ENCODE measurements at places on chromosomes 5 and 9.

- DNase-seq, result no peak
Observed at GRCh38 chr5:178533136-178533535, 57.1 kb downstream of the COL23A1 start.

GRCh38 chr5:179792612-179793467 lies 946 bp upstream of the LTC4S start:
- no peak for DNase-seq

DNA sequence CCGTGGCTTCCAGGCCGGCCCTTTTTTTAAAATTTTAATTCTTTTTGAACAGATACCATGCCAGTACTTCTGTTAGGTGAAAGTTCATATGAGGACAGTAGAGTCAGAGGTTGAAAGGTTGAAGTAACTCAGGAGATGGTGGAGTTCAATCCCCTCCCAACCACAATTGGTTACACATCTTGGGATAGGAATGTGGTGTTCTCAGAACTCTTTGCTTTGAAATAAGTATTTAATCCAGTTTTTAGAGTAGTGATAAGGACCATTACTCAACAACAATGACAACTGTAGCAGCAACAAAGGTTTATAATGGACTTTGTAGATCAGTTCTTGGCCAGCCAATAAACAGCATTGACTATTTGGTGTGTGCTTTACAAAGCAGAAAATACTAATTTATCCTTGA lies 116.0 kb downstream of the ARHGAP26 start:
- DNase-seq, result no peak

DNA sequence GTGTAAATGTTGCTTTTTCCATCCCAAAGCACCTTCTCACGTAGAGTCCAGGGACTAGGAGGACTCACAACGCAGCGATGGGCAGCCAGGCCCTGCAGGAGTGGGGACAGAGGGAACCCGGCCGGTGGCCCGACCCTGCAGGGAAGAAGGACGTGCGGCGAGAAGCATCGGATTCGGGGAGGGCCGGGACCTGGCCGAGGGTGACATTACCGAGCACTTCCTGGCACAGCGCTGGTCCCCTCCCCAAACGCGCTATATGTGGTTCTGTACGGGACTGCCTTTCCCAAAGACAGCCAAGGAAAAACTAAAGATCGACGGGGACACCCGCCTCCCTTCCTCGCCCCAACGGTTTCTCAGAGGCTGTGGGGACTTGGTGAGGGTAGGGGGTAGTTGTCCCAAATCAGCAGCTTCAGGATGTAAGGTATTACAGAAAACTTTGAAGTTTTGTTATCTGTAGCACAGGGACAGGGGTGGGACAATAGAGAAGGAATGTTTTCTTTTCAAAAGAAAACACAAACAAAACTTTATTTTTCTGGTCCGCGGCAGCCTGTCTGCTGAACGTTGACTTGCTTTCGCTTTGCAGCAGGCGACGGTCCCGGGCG lies 887 bp upstream of the MAP3K1 start:
- DNase-seq, result no peak

DNA sequence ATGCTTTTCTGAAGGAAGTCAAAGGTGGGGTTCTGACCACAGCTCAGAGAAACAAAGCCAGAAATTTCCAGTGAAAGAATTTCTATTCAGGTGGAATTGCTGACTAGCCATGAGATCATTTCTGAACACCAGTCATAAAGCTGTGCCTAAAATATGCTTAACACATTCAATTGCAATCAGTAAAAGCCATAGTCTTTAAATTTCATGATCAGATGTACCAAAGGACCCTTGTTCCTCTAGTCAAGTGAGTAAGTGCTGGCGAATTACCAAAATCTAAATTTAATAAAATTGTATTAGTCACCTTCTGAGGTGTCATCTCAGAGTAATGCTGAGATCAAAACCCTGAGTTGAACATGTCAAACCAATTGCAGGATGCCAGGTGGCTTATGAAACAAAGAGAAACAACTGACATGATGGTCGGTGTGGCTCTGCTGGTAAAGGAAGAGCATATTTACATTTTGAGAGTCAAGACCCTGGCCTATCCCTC lies 334.2 kb upstream of the CCNH start:
- DNase-seq, result no peak

DNA sequence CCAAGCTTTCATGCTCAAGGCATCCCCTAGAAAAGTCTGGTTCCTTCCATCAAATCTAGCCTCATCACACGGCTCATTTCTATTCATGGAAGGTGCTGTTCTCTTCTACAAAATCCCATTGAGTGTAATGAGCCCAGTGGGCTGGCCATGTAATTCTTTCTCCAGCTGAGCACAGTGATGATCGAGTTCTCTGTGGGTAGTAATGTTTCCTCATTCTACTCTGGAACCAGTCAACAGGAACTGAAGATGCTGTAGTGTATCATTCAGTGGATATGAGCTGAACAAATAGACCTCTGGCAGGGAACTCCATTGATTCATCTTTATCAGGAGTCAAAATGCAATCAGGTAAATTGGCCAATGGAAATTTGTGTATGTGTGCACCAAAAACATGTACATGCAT lies 149.2 kb downstream of the LRRC70 start:
- no peak for DNase-seq

- no peak for DNase-seq
Observed at GRCh38 chr5:75626959-75627358, 15.7 kb downstream of the ANKDD1B start.

- DNase-seq, result no peak
Observed at GRCh38 chr9:12908895-12909294, 134.1 kb downstream of the LURAP1L start.

- DNase-seq, result no peak
Observed at GRCh38 chr9:121676926-121677325, 25.5 kb downstream of the DAB2IP start.

- no peak for DNase-seq
Observed at GRCh38 chr9:128575469-128575868, 23.1 kb downstream of the SPTAN1 start.

DNA sequence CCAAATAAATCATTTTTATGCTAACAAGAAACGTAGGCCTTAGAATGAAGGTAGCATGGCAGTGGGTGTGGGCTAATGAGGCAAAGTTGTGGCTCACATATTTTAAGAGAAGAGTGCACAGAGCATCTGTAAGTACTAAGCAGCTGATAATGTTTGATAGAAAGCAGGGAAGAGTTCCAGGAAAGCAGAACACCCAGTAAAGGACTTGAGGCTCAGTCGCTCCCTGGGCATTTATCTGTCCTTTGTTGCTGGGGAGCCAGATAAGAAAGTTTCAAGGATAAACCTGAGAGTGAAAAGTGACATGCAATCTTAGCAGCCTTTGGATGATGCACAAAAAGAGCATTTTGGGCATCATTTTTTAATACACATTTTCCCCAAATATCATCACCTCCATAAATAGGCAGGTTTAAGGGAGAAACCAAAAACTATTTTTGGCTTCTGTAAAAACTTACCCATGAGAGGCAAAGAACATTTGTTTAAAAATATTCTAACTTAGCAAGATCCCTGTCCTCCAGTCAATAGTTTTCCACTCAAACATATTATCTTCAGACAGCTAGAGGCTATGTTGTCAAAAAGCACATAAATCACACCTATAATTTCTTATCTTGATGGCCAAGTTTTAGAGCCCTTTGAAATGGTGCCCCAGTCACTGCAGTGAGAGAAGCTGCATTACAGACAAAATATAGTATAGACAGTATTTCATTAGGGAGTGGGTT lies 3.4 kb downstream of the FREM1 start:
- DNase-seq, result no peak

DNA sequence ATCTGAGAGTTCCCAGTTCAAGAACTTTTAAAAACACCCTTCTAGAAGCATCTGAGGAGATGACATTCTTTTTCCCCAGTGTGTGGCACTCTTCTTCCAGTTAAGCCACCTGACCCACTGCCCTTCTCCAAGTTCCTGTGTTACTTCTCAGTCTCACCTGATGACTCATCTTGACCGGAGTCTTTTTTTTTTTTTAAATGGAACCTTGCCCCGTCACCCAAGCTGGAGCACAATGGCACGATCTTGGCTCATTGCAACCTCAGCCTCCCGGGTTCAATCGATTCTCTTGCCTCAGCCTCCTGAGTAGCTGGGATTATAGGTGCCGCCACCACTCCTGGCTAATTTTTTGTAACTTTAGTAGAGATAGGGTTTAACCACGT lies 224.1 kb upstream of the DAB2 start:
- DNase-seq, result no peak

GRCh38 chr9:75265525-75265972 lies 177.2 kb downstream of the OSTF1 start:
- DNase-seq, result peak; percentile 14

Data from stimulated activated CD8-positive, alpha-beta memory T cell treated with anti-CD3 and anti-CD28 coated beads, Interleukin-2, amount 100 ng/mL, for 48 hours (primary cell).